Caudate nucleus (tissue), 63 donors: ENCODE measurements at places on chromosomes 1 and 21.

- DNase-seq = no peak
Measured at GRCh38 chr1:227131193-227131592, 187.1 kb downstream of the CDC42BPA start.

DNA sequence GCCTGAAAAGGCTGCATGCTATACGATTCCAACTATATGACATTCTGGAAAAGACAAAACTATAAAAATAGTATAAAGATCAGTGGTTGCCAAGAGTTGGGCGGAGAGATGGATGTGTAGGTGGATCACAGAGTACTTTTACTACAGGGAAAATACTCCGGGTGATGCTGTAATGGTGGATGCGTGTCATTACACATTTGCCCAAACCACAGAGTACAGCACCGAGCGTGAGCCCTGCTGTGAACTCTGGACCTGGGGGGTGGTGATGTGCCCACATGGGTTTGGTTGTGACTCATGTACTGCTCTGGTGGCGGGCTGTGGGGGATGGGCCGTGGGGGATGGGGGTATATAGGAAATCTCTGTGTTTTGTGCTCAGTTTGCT, 162.7 kb upstream of the COL6A1 start:
- no peak for DNase-seq

GRCh38 chr1:156727926-156728598, at the start of gene METTL25B:
Gene METTL25B, plus strand, starts transcription at chr1:156728469. Its CDS starts 636 bp downstream, at chr1:156729105.
- DNase-seq = peak; percentile 70

DNA sequence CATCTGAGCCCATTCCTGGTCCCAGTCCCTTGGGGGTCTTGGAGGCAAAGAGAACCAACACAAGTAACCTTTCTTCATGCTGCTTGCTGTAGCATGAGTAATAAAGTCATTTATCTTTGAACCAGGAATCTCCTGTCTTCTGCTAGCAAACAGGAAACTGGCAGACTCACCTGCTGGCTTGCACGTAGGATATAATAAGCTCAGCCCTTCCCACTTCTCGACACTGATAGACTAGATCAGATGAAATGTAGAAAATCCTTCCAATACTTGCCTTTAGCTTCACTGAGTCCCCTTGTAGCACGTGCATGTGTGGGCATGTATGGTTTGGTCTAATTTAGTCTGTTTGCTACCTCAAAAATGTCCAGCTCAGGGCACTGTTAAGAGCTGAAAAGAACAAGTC, 6.5 kb upstream of the TFF2 start:
- no peak for DNase-seq
